Anterior cingulate cortex (tissue), 58 donors: ENCODE measurements at places on chromosomes 7 and 10.
A peak's percentile ranks its signal among the peaks of the same experiment; 100 is the strongest.

DNA sequence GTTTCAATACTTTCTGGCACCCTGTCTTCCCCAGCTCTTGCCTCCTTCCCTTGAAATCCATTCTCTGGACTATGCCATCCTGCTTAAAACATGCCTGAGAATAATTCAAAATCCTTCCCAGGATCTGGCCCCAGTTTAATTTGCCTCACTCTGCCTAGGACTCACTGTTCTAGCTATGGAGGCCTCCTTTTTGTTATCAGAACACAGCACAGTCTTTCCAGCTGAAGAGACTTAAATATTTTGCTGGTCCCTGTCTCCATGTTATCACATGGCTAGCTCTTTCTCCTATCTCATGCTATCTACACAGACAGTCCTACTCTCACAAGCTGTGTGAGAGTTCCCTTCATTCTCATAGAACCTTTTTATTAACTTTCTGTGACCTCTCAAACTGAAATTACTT is 194.8 kb downstream of the RNLS start:
- no peak for DNase-seq

GRCh38 chr7:24578052-24578451 is 4.8 kb downstream of the PALS2 start:
- DNase-seq = no peak

DNA sequence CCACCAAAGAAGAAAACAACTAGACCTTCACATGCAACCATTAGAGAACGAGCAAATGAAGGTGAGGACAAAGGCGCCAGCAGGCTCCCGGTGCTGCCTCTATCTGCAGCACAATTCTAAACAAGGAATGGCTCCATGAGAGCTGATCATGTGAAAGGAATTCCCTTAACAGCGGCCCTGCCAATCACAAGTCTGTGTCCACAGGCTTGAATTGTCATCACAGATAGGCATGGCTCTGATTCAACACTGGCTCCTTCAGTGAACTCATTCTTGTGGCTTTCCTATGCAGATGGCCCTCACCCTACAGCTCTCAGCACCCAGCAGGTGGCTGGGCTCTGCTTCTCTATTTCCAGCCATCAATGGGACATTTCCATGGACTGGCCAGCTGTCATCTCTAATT is 36.2 kb downstream of the LAMB1 start:
- no peak for DNase-seq

GRCh38 chr10:20109613-20110012 is 293.4 kb downstream of the PLXDC2 start:
- DNase-seq = no peak

DNA sequence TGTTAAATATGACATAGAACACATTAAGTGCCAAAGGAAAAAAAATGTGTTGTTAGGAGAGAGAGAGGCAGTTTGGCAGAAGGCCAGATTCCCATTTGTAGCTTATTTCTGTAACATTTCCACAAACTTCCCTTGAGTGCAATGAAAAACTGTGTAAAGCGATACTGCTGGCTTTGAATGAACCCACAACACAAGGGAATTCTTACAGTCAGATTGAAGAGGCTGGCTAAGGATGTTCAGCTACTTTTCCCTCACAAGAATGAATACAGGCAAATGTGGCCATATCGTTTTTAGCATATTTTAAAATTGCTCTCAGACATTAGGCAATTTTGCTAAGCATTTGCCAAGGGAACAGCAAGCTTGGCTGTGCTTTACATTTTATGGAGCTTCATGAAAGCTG is 614.1 kb upstream of the FZD8 start:
- no peak for DNase-seq

DNA sequence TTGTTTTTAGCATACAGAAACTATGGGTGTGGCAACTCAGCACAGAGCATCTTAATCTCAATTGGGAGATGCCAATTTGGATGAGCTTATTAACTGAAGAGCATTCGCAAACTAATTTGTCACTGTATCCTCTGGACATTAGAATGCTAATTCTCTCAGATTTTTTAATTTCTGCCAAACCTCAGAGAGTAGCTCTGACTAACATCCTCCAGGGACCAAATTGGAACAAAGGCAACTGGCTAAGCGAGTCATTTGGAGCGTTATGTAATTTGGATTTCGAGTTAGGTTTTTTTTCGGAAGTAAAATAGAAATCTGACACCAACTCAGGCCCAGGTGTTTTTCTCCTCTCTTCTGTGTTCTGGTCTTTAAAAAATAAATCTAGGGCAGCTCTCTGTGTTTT is 201.9 kb downstream of the BMPER start:
- no peak for DNase-seq

- no peak for DNase-seq
These were observed 93.1 kb upstream of the IFRD1 start for GRCh38 chr7:112357136-112357535.

GRCh38 chr7:27842094-27842692 is 102.2 kb downstream of the TAX1BP1 start:
- DNase-seq = no peak

- no peak for DNase-seq
These were observed 6.3 kb downstream of the CXCL12 start for GRCh38 chr10:44378626-44379025.

GRCh38 chr10:78758176-78758575 is 310.6 kb upstream of the ZMIZ1 start:
- no peak for DNase-seq

- no peak for DNase-seq
These were observed 31.1 kb downstream of the POT1 start for GRCh38 chr7:124898531-124898930.

DNA sequence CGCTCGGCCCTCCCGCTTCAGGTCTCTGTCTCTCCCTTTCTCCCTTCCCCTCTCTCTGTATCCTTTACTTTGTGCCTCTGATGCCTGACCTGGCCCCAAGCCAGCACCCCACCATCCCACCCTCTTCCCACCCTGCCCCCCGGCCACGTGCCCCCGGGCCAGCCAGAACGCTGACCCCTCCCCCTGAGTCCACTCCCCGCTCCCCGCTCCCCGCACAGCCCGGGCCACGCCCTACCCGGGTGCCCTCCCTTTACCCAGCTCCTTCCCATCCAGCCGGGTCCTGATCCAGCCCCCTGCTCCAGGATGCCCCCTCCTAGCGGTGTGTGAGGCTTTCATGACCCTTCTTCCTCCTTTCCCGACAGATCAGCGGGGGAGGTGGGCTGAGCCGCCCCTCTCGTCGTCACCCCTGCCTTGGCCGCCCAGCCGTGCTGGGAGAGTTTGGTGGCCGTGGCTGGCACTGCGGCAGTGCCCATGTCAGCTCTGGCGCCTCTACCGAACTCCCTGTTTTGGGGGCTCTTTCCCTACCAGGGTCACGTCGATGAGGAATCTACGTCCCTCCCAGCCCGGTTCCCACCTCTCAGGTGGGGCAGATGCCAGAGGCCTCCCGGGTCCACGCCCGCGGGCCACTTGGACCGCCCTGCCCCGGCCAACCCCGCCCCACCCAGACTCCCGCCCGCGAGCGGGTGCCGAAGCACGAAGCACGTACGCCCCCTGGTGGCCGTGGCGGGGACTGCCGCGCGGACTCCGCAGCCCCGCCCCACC is 127.4 kb downstream of the UBE2H start:
- peak; percentile 80 for DNase-seq

- DNase-seq = no peak
These were observed 816 bp downstream of the TECPR1 start for GRCh38 chr7:98251231-98251600.

GRCh38 chr7:1787681-1788235 is 117.7 kb downstream of the ELFN1 start:
- DNase-seq = no peak

GRCh38 chr7:55099821-55100543 is 81.2 kb downstream of the EGFR start:
- DNase-seq = no peak
